ENCODE measurements at places on chromosomes 12 and 14.

GRCh38 chr12:132813443-132813842, 15.2 kb downstream of the GOLGA3 start:
- no peak for DNase-seq

GRCh38 chr12:116087399-116087798, 190.1 kb downstream of the MED13L start:
- DNase-seq = no peak

GRCh38 chr14:102955636-102956408, 33.4 kb downstream of the AMN start:
- no peak for DNase-seq

DNA sequence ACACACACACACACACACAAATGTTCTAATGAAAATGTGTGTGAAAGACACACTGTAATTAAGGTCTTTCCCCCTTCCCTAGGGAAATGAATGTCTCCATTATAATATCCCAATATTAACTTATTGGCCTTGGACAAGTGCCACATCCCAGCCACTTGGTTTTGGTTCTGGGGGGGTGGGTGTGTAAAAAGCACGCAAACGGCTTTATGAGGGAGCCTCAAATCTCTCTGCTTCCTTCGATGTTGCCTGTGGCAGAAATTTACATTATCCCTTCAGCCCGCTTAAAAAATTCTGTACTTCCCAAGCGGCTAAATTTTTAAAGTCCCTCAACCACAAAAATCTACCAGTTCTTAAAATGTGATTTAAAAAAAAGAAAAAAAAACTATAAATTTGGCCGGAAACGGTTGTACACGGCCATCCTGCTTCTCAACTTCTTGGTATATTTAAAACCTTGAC, 432 bp downstream of the C14orf93 start:
- DNase-seq = peak; percentile 27

GRCh38 chr14:94933486-94933885, 163.6 kb upstream of the GSC start:
- DNase-seq = no peak

- DNase-seq = no peak
These were observed 16.1 kb upstream of the CCDC85C start for GRCh38 chr14:99619835-99620834.

Data from hematopoietic multipotent progenitor cell treated with erythropoietin and hydrocortisone succinate and interleukin-3 and kit ligand, for 8 days (in vitro differentiated cells).